Type B pancreatic cell (in vitro differentiated cells): ENCODE measurements at places on chromosomes 4 and X. TPM values are rescaled to one million over a fixed set of nuclear protein-coding genes. Genes with fewer than 3 reads are reported as not detected.

GRCh38 chrX:68881911-68882310 lies 53.1 kb downstream of the EFNB1 start:
- DNase-seq = no peak

The TRO gene
- 39.6 and 142 TPM in 2 replicates for total RNA-seq

DNA sequence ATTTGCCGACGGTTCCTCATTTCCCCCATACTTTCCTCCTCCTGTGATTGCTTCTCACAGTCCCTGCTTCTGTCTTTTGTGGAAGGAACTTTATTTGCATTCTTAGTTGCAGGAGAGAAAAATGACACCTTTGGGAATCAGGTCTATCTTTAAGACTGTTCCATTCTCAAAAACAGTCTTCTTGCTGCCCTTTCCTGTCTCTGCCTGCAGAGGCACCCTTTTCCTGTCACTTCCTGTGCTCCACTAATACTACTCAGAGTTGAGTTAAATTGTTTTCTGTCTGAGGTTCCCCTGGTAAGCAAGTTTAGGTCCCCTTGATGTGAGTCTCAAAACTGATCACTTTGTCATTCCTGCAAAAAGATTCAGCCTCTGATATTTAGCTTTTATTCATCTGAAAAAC lies 208.8 kb upstream of the CLNK start:
- DNase-seq = no peak

GRCh38 chr4:171461191-171461590 lies 352.0 kb upstream of the GALNTL6 start:
- no peak for DNase-seq
